Stimulated activated CD8-positive, alpha-beta memory T cell treated with anti-CD3 and anti-CD28 coated beads, Interleukin-4, amount 100 ng/mL, for 48 hours (primary cell): ENCODE measurements at places on chromosomes 3 and 15.
A peak's percentile ranks its signal among the peaks of the same experiment; 100 is the strongest.

DNA sequence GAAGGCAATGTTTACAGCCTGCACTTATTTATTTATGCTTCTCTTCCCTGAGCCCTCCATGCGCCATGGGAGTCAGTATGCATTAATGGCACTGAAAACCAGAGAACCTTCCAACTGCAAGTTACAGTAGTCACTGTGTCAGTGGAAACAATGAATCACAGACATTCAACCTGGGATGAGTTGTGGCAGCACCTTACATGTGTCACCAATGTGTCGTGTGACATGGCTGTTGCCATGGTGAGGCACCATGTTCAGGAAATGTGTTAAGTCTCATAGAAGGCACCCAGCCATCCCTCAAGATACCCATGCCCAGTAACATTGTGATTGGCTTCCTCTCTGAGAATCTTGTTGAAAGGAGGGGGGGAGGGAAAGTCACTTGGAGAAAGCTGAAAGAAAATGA, 105.0 kb downstream of the FOXP1 start:
- DNase-seq: peak; percentile 74

DNA sequence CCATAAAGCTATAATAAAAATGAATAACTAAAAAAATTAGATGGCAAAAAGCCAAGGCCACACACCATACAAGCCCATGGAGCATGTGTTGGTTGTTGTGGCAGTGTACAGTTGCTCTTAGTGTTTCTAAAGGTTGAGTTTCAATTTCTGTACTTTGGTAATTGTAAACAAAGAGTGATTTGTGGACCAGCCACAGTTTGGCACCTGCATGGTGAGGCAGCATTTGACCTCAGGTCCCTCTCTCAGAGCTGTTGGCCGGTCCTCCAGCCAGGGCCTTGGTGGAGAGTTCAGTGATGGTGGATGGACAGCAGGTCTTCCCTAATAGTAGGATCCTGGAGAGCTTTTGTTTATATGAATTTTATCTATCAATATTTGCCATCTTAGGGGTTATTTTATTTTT, 5.6 kb downstream of the ACAD9 start:
- DNase-seq: no peak

GRCh38 chr15:44015545-44016305, 179.3 kb downstream of the FRMD5 start:
- no peak for DNase-seq

DNA sequence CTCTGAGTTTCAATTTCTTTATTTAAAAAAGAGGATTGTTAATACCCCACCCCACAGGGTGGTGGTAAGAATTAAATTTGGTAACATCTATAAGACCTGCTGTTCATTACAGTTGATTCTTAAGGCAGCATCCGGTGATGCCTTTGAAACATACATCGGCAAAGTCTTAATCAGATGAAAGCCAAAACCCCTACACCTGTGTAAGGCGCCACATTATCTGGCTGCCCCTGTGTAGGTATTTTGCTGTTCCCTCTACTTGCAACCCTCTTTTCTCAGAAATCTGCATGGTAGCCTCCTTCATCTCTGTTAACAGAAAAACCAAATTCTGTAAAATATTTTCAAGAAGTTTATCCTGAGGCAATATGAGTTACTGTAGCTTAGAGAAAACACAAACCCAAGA, 90.0 kb downstream of the ST6GAL1 start:
- DNase-seq: no peak

- no peak for DNase-seq
Observed at GRCh38 chr3:78976200-78976599, 791.6 kb downstream of the ROBO1 start.

DNA sequence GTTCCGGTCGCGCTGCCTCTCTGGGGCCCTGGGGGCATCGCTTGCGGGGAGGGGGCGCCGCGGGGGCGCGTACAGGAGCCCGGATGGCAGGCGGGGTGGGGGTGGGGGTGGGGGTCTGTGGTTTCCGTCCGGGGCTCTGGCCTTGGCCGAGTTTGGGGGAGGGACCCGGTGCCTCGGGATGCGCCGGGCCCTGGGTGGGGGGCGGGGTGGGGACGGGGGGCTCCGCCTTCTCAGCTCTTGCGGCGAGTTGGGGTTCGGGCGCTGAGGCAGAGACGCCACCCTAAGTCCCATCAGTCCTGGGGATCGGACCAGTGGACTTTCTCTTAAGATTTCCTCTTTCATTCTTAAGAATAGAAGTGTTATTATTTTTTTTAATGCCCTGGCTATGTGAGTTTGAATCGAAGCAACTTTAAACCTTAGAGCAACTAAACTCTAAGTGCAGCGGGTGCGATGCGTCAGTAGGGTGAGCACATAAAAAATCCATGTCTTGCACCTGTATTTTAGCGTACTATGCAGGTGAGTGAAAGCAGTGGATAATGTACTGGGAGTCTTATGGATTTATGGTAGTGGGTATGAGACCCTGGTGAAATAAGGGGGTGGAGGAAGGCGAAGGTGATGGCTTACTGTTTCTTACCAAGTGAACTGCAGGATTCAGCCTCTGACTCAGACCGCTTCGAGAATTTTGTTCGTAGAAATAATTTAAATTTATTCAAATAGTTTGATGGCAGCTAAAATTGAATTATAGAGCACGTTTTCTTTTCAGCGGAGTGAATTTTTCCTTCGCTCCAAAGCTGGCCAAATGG, 762 bp downstream of the CTNNB1 start:
- DNase-seq: peak; percentile 59

DNA sequence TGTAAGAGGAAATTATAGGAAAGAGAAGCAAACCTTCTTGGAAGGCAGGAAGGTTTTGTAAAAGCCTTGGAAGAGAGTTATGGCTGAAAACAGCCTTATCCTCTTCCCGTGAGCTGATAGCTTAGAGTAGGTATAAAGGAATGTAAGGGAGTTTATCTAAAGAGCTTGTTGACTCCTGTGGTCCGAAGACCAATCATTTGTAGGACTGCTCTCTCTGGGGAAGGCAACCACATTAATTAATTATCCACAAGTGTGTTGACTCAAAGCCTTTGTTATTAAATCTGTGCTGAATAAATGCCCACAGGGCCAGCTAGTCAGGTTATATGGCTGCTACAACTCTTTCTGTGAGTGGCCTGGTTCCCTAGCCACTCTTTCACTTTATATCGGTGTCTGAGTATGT, 452.1 kb upstream of the RASGRP1 start:
- no peak for DNase-seq

DNA sequence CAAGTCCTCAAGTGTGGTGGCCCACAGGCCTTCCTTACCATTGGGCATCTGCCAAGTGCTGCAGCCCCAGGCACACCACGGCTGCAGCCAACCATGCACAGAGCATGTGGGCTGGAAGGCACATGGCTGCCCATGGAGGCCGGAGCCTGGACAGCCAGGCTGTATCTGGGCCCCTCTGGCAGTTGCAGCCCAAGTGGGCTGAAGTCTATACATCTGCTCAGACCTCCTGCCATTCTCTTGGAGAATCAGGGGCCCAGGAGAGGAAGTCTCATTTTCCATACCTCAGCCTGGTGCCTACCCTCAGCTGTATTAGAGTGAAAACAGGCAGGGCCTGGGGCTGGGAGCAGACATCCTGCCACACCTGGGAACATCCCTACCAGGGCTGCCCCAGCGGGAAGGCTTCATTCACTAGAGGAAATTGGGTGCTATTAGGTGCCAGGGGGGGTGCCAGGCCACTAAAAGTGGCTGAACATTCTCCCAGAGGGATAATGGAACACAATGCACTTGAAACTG, 48.0 kb upstream of the SLCO2A1 start:
- no peak for DNase-seq

- DNase-seq: no peak
Observed at GRCh38 chr3:198030125-198030524, 70.1 kb downstream of the LMLN start.

DNA sequence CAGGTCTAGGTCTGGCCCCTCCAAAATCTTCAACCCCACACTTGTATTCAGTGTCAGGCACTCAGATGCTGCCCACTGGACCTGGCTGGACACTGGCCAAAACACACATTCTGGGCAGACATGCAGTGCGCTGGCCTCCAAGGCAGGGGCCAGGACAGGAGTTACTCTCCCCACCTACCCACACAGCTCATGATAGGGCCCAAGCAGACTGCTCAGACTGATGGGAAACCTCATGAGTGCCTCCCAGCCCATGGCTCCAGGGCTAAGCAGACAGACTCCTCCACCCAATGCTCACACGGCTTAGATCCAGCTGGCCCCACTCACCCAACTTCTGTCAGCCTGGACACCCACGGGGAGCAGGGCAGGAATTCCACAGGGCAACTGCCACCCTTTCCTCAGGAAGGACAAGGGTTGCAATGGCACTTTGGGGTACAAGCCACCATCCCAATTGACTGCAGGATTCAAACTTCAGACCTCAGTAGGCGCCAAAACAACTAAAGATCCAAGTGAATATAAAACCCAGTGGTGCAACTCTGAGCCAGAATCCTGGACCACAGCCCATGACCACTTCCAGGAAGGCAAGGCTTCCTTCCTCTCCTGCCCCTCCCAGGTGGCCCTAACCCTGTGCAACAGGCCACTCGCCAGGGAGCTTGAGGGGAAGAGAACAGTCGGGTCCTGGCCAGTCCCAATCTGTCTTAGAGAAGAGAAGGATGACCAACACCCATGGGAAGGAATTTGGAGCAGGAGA, 1.4 kb downstream of the LTF start:
- no peak for DNase-seq

DNA sequence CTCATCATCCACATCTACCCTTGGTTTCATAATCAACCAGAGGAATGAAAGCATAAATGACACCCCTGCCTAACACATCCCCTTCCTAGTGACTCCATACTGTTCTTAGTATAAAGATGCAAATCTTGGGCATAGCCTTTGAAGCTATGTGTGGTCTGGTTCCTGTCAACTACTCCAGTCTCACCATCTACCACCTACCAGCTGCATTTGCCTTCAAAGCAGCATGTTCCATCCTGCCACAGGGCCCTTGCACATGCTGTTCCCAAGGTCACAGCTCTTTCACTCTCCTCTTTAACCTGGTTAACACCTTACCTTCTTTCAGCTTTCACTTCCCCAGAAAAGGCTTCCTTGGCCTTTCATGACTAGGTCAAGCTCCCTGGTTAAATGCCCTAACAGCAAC, 62.3 kb upstream of the ARHGEF3 start:
- DNase-seq: peak; percentile 74

DNA sequence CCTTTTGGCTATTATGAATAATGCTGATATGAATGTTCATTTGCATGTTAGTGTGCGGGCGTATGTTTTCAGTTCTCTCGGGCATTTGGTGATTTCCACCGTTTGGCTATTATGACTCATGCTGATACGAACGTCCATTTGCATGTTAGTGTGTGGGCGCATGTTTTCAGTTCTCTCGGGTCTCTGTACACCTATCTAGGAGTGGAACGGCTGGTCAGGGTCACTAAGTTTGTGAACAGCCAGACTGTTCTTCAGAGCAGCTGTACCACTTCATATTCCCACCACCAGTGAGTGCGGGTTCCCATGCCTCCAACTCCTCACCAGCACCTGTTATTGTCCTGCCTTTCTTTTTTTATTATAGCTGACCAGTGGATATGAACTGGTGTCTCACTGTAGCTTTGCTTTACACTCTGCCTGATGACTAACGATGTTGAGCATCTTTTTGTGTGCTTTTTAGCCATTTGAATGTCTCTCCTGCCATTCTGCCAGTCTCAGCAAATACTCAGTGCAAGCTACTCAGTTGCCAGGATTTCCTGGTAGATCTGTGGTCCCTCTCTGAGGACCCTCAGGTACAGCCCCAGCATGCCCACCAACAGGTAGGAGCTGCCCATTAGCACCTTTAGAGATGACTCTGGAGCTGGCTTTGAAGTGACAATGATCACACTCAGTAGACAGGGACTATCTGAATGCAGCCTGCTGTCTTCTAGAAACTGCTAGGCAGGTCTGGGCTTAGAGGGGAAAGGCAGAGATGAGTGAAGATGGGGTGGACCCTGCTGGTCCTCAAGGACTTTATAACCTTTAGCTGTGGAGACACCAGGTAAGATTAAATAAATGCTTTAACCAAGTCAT, 141.1 kb downstream of the XXYLT1 start:
- DNase-seq: peak; percentile 53

DNA sequence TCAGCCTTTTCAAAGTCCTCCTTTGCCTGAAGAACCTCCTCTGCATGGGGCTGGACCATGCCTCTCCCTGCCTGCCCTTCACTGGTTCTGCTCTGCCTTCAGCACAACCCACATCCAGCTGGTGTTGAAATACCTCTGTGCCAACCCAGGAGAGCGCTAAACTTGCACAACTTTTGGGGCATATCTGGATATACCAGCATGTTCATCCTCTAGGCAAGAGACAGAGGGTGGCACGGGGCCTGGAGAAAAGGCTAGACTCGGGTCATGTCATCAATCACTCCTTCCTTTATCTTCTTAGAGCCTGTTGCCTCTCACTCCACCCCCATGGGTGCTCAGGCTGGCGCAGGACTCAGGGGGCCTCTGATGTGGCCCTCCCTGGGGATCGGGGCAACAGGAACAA, 4.8 kb downstream of the SEMA4B start:
- DNase-seq: no peak

DNA sequence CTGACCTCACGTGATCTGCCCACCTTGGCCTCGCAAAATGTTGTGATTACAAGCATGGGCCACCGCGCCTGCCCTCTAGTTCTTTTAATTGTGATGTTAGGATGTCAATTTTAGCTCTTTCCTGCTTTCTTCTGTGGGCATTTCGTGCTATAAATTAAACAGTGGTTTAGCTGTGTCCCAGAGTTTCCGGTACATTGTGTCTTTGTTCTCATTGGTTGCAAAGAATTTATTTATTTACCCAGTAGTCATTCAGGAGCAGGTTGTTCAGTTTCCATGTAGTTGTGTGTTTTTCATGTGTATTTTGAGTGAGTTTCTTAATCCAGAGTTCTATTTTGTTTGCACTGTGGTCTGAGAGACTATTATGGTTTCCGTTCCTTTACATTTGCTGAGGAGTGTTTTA, 30.1 kb downstream of the MYRIP start:
- no peak for DNase-seq
